Uterus (tissue), 4 donors: ENCODE measurements at places on chromosomes 3 and 15.

GRCh38 chr3:128274837-128275236, 121.6 kb downstream of the EEFSEC start:
- DNase-seq = no peak

GRCh38 chr3:42440924-42441323, 30.5 kb upstream of the LYZL4 start:
- no peak for DNase-seq

DNA sequence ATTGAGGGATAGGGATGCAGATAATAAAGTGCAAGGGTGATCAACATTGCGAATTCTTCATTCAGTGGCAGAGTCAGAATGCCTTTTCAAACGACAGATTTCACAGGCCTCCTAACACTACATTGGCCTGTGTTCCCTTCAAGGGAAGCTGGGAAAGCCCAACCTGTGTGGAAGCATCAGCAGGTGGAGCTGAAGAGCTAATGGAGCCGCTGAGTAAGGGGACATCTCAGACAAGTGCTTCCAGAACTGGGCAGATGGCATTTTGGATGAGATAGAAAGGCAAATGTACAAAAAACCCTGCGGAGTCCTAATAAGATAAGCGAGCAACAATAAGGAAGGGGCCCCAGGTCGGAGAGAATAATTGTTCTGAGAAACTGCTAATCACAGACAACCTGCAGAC, 8.5 kb upstream of the SLC24A5 start:
- DNase-seq = no peak

DNA sequence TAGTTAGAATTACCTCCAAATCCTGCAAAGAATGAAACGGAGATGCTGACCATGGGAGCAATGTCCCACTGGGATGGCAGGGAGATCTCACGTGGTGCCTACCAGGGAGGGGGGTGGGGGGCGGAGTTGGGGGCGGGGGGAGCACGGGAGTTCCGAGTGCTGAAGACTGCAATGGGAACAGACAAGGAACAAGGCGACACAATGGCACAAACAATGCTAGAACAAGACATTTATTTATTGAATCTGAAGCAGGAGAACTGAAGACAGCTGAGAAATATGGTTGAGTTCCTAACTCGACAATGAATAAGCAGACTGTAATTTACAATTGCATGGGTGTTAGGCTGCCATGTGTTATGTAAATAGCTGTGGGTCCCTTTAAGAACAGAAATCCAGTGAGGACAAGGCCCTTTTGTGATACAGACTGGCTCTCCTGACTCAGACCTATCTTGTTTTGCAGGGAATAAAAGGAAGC, 91.2 kb downstream of the AQP9 start:
- no peak for DNase-seq

DNA sequence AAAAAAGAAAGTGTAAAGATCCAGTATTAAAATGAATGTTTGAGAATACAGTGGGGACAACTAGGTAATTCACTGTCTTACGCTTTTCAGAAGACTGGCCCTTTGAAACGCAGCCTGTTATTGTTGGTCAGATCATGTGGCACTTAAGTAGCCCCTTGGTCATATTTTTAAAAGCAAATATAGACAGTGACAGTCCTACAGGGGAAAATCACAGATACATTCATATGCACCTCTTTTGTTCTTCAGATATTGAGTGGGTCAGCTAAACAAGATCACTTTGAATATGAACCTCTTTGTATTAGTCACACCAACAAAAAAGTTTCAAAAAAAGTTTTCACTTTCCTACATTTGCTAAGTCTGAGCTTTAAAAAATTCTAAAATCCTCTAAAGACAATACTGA, 36.0 kb downstream of the TIGIT start:
- no peak for DNase-seq
